ENCODE measurements at places on chromosomes 13 and 19.
A peak's percentile ranks its signal among the peaks of the same experiment; 100 is the strongest.

DNA sequence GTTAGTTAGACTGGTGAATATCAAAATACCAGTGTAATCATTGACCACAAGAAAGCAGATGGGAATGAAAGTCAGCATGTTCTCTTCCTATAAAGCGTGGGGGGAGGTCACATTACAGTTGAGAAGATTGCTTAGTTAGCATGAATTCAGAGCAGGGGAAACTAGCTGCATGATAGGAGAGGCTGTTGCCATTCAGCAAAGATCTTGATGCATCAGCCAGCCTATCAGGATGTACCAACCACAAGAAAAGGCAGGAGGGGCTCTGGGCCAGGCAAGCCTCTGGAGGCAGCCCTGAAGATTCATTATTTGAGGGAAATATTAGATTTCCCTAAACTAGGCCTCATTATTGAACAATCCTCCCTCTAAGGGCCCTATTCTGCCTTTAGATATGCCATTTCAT is 5.0 kb upstream of the MTMR6 start:
- DNase-seq: no peak

GRCh38 chr13:26475176-26476110 is 82.0 kb upstream of the WASF3 start:
- no peak for DNase-seq

DNA sequence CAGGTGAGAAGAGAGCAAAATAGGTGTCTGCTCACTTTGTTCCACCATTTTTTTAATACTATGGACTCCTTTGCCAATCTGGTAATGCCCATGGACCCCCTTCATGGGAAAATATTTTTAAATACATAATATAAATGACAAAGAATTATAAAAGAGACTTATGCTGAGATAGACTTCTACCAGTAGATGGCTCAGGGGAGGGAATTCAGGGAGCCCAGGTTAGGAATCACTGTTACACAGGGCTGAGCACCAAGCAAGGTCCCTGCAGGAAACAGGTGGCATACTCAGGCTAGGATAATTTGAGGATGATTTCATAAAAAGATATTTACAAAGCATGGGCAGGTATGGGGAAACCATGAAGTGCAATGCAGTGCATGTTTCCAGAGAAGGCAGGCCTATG is 525.9 kb downstream of the FGF9 start:
- DNase-seq: no peak

- DNase-seq: no peak
Measured at GRCh38 chr13:85406269-85406975, 392.8 kb downstream of the SLITRK6 start.

GRCh38 chr13:95471960-95472359 is 80.6 kb upstream of the CLDN10 start:
- no peak for DNase-seq

- DNase-seq: no peak
Measured at GRCh38 chr19:35212241-35212640, 16.3 kb downstream of the FAM187B start.

- DNase-seq: no peak
Measured at GRCh38 chr19:406971-407510, 1.9 kb downstream of the C2CD4C start.

- DNase-seq: no peak
Measured at GRCh38 chr13:97600458-97601075, 166.6 kb downstream of the RAP2A start.

GRCh38 chr19:47130589-47131227 is at the start of gene SAE1:
SAE1 (plus strand) TSS chr19:47130835; CDS start chr19:47130931, 96 bp downstream.
- DNase-seq: peak; percentile 98

DNA sequence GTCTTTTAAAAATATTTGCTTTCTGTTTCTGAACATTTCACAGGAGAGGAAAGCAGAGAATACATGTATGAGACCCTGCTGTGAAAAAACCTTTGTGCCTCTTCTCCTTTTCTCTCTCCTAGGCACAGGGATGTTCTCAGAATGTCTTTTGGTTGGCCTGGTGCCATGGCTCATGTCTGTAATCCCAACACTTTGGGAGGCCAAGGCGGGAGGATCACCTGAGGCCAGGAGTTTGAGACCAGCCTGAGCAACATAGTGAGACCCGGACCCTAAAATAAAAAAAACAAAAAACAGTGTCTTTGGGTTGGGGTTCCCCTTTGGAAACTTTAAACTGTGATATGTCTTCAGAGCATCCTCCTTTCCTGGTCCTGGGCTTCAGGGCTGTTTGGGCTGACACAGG is 1.5 kb downstream of the ZNF627 start:
- DNase-seq: no peak

DNA sequence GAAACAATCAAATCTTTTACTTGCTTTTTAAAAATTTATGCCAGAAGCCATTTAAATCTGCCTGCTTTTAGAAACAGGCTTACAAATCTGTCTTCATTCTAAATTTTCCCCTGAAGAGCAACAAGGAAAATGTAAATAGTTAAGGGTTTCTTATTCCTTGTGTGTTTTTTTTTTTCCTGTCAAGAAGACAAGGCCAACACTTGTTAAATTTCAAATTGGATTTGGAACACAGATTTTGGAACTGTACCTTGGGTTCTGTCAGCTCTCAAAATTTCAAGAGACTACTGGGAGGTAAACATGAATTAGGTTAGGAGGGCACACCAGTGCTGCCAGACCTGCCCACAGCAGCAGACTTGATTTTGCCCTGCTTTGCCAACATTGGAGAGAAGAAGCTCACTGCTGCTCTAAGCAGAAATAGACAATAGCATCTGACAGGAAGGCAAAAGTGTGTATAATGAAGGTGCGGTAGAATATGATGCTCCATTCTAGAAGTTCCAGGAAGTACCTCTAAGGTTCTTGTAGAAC is 121.7 kb downstream of the NHLRC3 start:
- no peak for DNase-seq

DNA sequence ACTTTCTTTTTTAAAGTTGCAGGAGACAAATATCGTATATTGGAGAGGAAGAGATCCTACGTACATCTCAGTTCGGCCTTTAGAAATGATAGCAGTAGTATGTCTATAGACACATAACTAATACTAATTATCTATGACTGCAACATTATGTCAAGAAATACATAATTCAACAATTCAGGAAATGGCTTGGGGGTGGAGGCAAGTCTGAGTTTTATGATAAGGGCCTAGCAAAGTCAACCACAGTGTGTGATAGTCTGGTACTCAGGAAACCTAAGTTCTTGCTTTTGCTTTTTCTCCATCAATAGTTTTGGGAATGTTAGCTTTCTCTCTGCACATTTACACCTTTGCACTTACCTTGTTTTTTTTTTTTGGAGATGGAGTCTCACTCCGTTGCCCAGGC is 27.5 kb upstream of the OBI1 start:
- no peak for DNase-seq

DNA sequence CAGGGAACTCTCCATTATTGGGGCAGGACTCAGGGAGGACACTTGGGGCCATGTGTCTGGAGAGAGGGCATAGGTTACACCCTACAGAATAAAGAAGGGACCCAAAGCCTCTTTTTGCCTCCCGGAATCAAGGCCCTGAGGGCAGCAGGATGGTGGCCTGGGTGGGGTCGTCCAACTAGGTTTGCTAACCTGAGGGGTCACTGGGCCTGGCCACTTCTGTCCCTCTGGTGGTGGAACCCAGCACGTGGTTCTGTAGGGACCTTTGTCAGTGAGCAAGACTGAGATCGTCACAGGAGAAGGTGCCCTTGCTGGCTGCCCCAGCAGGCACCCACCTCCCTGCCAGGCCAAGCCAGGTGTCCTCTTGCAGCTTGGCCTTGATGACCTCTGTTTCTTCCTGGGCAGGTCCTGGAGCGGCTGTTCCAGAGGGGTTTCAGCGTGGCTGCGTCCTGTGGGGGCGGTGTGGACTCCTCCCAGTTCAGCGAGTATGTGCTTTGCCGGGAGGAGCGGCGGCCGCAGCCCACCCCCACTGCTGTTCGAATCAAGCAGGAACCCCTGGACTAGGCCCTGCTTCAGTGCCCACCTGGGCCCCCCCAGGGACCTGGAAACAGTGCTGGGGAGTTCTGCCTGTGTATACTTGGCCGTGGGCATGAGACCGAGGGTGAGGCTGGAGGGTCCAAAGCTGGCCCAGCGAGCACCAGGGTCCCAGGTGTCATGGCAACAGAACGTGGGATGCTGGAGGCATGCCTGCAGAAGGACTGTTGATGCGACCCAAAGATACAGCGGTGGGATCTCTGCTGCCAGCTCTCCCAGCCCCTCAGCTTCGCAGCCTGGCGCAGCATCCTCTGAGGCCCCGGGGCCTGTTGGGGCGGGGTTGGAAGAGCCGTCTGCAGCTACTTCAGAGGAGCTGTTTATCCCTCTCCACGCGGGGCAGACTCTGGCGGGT is 16.0 kb downstream of the KCTD15 start:
- no peak for DNase-seq

DNA sequence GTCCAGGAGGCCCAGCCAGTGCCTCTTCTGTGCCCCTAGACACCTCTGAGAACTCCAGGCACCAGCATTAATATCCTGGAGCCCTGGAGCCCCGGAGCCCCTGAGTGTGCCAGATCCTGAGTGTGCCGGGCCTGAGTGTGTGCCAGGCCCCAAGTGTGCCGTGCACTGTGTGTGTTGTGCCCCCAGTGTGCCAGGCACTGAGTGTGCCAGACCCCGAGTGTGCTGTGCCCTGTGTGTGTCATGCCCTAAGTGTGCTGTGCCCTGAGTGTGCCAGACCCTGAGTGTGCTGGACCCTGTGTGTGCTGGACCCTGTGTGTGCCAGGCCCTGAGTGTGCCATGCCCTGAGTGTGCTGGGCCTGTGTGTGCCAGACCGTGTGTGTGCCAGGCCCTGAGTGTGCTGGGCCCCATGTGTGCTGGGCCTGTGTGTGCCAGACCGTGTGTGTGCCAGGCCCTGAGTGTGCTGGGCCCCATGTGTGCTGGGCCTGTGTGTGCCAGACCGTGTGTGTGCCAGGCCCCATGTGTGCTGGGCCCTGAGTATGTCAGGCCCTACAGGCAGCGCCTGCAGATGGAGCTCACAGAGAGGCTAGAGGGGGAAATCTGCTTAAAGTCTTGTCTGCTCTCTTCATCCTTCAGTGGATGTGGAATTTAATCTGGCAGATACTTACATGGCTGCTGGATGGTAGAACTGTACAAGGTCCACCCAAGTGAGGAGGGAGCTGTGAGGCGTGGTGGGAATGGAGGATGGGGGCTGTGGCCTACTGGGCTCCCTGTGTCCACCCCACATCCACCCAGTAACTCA is 53.9 kb downstream of the C13orf46 start:
- no peak for DNase-seq

DNA sequence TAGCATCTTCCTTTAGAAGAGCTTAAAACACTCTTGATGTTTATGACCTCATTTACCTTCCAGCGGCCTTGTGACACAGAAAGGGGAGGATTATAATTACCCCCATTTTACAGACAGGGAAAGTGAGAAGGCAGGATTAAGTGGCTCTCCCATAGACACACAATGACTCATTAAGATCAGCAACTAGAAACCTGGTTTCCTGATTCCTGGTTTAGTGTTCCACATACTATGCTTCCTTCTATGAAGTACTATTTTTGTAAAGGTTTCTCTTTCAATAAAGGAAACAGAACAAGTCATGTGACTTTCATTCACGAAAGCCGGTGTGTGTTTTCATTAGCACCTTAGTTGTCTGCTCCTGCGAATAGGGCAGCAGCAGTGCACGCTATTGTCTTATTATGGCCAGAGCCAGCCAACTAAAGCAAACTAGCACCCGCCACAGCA is 8.3 kb downstream of the IRS2 start:
- DNase-seq: no peak

DNA sequence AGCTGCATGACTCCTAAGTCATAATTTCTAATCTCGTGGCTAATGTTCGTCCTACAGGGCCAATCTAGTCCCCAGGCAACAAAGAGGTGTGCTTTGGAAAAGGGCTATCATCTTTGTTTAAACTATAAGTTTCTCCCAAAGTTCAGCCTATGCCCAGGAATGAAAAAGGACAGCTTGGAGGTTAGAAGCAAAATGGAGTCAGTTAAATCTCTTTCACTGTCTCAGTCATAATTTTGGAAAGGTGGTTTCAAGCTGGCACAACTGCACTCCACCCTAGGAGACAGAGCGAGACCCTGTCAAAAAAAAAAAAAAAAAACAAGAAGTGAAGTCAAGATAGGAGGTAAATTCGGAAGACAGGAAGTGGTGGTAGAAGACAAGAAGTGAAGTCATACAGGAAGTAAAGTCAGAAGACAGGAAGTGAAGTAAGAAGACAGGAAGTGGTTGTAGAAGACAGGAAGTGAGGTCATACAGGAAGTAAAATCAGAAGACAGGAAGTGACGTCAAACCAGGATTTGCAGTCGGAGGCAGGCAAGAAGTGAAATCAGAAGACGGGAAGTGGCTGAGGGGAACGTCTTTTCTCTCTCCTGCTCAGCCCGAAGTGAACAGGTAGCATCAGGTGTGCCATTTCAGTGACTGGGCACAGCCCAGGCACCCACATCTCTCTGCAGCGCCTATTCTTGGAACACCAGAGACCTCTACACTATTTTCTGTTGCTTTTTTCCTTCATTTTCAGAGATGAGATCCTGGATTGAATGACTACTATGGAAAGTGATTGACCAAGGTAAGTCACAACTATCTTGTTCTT is 32.2 kb downstream of the GP6 start:
- peak; percentile 58 for DNase-seq

DNA sequence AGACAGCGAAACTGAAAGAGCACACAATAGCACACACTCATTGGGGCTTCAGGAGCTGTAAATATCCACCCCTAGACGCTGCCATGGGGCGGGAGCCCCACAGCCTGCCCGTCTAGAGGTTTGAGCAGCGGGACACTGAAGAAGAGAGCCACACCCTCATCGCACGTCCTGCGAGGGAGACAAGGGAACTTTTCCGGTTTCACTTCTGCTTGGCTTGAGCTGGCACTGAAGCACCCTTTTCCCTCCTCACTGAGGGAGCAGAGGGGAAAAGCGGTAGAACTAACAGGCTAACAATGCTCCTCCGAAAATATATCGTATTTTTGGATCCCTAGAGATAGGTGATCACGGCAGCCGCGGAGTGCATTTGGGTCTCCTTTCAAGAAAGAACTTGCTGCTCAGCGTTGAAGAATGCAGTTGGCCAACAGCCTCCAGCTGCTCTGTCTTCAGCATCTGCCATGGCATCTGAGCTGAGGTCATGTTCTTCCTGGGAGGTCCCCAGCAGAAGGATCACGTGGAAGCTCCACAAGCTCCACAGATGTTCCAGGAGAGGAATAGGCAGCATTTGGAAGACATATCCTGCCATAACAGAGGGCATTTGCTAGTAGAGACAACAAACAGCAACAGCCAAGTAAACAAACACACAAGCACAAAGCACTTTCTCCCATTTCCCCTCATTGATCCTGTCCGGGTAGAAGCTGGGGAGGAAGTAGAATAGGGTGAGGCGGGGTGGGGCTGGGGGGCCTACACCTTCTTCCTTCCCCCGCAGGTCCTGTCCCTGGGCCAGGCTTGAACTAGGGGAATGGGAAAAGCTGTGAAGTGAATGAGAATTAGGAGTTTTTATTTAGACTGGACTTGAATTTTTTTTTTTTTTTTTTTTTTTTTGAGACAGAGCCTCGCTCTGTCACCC is 44.8 kb upstream of the ALOX5AP start:
- DNase-seq: no peak

GRCh38 chr19:7595466-7596133 is at the start of gene CAMSAP3:
CAMSAP3 (plus strand) TSS chr19:7595863; CDS start chr19:7596003, 140 bp downstream.
- DNase-seq: no peak

GRCh38 chr19:2426611-2427428 is 566 bp downstream of the TIMM13 start:
- DNase-seq: no peak

- DNase-seq: no peak
Measured at GRCh38 chr13:111626371-111627305, 306.2 kb downstream of the TEX29 start.
